Stimulated activated CD4-positive, alpha-beta T cell treated with anti-CD3 and anti-CD28 coated beads, Interleukin-4, amount 100 ng/mL, for 48 hours (primary cell): ENCODE measurements at places on chromosomes 12 and 14.

GRCh38 chr12:21370845-21371449, 1.8 kb upstream of the IAPP start:
- DNase-seq, result no peak

DNA sequence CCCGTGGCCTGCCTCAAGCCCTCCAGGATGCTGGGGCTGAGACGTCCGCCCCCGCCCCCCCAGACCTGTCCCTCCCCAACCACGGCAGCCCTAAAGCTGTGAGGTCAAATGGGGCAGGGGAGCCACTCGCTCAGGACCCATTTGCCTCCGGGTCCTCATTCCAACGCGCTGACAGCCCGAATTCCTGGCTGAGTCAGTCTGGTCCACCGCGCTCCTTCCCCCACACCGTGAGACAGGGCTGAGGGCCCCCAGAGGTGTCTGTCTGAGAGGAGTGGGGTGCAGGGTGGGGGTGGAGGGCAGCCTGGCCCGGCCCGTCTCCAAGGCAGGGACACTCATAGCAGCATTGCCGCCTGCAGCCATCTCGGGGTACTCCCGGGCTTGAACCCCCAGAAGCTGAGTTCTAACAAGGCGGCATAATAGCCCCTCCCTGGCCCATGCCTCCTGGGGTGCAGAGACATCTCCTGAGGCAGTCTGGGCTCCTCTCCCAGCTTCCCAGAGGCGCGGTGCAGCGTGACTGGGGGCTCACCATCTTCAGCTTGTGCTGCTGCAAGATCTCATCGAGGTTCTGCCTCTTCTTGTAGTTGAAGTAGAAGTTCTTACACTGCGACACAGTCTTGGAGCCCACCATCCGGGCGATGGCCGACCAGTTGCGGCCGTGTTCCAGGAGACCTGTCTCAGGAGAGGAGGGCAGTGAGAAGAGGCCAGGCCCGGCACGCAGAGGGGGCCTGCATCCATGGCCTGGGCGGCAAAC, 90.5 kb downstream of the RFLNA start:
- no peak for DNase-seq

- no peak for DNase-seq
These were observed 106.2 kb downstream of the UNC79 start for GRCh38 chr14:93536945-93537344.

- no peak for DNase-seq
These were observed 3.1 kb downstream of the C14orf39 start for GRCh38 chr14:60482743-60483142.

- no peak for DNase-seq
These were observed 23.0 kb upstream of the TC2N start for GRCh38 chr14:91890291-91890749.

DNA sequence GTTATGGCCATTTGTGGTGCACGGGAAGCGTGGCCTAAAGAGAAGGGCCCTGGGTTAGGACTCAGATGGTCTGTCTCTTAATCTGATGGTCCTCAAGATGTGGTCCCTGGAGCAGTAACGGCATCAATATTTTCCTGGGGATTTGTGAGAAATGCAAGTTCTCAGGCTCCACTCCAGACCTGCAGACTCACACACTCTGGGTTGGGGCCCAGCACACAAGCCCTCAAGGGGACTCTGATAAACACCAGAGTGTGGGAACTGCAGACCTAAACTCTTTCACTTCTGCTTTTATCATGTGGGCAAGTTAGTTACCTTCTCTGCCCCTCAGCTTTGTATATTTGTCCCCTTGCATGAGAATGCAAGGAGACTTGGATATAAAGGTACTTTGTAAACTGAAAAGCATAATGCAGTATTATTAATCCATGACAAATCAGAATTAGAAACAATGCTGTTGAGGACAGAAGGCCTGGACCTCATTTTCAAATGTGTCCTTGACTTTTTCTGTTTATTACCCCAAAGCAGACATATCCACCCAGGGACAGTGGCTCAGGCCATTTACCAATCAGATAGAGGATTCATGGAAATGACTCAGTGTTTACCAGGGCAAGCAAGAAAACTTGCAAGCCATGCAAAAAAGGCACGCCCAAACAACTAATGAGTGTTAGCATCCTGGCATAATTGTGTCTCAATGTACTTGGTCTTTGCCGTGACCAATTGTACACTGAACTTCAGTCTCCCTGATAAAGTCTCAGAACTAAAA, 157.0 kb downstream of the ASCL1 start:
- no peak for DNase-seq

GRCh38 chr12:48997719-48998496, 1.3 kb downstream of the DDN start:
- no peak for DNase-seq

DNA sequence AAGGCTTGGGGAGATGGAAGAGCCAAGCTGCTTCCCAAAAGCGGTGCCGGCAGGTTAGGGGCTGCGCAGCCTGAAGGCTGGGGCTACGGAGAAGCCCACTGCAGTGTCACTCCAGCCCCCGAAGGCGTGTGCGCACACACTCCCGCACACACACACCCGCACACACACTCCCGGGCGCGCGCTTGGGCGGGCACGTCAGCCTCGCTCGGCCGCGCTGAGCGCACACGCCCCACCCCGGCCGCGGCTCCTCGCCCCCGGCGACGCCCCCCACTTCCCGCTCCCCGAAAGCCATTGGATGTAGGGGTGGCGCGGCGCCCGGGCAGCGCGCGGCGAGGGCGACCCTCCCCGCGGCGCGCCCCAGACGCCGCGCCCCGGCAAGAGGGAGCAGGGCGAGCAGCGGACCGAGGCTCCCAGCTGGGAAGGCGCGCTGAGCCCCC, at the start of gene KCNK10:
KCNK10 (minus strand) TSS at position 184 of the 437 bp plus-strand sequence. CDS start 471 bp downstream, outside the sequence.
- no peak for DNase-seq

DNA sequence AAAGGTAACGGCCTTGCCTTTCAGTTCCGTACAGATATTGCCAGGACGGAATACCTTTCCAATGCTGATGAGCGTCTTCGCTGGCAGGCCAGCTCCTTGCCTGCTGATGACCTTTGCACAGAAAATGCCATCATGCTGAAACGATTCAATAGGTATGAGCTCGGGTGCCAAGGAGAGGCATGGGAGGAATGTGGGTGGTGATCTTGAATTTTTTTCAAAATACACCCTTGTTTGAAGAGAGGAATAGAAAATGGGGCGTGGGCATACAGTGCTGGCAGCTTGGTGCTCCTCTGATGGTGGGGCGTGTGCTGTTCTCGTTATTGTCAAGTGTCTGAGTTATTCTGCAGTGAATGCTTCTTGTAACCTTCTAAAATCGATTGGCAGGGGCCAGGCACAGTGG, 52.5 kb downstream of the HSP90AA1 start:
- DNase-seq, result no peak

DNA sequence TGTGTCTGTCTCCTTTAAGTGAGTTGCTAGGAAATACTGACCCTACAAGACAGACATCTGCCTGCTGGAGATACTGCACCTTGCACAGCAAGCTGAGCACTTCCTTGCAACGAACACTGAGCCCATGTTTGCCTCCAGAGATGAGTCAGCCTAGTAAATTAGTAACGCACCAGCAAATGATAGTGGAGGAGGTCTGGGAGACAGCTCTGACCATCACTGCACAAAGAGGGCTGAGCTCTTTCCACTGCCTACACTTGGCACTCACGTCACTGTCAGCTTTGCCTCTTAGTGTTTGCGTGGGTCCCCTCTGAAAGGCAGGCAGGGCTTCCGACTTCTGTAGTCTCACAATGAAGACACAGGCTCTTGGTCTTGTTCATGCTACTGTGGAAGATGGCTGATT, 109.0 kb downstream of the APAF1 start:
- DNase-seq, result peak; percentile 32

GRCh38 chr12:122022393-122023338, 982 bp downstream of the BCL7A start:
- no peak for DNase-seq

DNA sequence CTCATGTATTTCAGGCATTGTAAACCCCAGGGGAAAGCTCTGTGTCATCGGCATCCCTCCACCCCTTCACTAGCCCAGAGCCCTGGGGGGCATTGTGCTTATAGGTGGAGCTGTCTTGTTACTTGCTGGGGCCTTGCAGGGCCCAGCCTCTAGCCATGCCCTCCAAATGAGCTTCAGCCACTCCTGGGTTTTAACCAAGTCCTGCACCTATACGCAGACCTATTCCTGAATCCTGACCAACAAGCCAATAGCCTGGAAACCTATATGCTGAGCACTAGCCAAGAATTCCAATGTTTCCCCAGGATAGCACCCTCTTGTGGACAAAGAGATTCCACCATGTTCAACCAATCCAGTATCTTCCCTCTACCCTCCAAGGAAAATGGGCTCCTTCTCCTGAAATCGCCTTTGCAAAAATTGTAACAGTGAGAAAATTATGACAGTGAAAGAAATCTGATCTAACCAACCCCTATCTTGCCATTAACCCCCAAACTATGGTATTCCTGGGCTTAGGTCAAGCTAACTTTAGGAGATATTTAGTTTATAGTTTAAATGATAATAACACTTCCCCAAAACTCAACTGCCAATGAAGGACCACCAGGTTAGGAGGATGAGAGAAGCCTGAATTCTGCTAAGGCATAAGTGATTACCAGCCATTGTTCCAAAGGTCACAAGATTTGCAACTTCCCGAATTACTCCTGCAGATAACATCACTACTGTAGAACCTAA, 55.5 kb downstream of the TTC7B start:
- no peak for DNase-seq

DNA sequence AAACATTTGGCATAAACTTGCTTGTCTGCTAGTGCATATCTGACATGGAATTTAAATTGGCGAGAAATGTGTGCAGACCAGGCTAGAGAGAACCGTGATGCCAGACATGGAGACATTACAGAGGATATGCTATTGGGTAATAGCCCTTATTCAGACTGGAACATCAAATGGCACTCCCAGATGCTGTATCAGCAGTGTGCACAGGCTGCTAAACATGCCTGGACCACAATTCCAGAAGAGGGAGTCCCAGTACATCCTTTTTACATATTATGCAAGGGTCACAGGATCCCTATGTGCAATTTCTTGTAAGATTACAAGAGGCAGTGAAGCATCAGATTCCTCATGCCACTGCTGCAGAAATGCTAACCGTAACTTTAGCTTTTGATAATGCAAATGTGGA, 354.5 kb upstream of the FOXG1 start:
- no peak for DNase-seq

- no peak for DNase-seq
These were observed 17.8 kb downstream of the CCDC85C start for GRCh38 chr14:99586054-99586760.

DNA sequence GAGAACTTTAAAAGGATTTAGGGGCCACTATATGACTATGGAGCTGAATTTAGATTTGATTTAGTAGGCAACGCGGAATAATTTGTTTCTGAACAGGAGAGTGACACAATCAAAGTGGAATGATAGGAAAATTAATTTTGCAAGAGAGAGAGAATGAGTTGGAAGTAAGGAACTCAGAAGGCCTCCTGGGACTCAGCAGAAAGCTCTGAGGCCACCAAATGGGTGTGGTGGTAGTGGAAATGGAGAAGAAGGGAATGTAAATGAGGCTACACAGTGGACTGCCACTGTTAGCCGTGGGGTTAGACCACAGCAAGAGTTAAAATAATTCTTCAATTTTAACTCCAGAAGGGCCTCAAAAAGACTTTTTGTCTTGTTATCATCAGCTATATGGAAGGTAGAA, 102.7 kb downstream of the LRRK2 start:
- DNase-seq, result no peak

GRCh38 chr14:59055006-59055405, 133.5 kb upstream of the DAAM1 start:
- no peak for DNase-seq

DNA sequence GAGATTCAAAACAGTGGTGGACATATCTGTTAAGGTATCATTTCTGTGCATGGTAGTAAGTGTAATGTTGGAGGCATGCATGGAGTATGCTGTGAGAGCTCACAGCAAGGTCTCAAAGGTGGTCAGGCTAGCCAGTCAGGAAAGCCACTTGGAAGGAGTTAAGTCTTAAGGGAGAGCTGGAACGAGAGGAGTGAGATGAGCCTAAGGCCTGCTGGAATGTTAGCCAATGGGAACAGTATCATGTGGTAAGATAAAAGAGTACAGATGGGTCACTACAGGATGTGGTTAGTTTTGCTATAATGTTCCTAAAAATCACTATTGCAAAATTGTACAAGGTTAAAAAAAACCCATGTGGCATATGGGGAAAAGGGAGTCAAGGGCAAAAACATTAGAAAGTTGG, 311.7 kb upstream of the E2F7 start:
- DNase-seq, result no peak

DNA sequence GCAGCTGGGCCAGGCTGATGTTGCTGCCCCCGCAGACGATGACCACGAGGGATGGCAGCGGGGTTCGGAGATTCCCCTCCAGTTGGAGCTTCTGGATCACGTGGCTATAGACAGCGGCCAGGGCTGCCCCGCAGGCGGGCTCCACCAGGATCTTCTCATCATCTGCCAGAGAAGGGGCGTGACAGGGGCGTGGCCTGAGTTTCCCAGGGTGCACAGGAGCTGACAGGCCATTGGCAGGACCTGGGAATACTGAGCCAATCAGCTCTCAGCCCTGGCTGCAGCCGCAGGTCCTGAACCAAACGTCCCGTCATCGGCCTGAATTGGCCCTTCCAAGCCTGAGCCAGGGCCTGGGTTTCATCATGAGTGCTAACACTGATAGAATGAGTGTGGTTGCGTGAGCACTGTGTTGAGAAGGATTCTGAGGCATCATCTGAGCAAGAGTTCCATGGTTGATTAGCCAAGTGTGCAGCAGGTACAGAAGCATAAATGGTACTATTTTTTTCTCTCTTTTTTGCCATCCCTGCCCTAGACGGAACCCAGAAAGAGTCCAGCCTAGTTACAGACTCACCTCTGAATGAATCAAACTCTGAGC, 10.6 kb downstream of the SDS start:
- DNase-seq, result no peak

DNA sequence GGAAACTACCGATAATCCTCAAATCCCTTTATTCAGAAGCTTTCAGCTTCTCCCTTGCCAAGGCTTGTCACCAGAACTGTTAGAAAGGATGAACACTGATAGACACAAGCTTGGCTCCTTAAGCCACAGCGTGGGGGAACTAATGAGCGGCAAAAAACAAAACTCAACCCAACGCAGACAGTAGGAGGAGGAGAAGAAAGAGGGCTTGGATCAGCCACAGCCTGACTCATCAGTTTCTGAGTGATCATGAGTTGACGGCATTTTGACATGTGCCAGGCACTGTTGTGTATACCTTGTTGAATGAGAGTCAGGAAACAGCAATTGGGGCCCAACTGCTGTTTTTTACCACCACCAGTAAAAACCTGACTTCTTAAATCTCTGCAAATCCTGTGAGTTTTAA, 23.7 kb downstream of the PLXNC1 start:
- DNase-seq, result peak; percentile 44
